Iris pigment epithelial cell (primary cell): ENCODE measurements at places on chromosomes 13 and 19.
A peak's percentile ranks its signal among the peaks of the same experiment; 100 is the strongest.

GRCh38 chr19:55437410-55437809, 5.7 kb downstream of the SHISA7 start:
- peak; percentile 69 for DNase-seq

DNA sequence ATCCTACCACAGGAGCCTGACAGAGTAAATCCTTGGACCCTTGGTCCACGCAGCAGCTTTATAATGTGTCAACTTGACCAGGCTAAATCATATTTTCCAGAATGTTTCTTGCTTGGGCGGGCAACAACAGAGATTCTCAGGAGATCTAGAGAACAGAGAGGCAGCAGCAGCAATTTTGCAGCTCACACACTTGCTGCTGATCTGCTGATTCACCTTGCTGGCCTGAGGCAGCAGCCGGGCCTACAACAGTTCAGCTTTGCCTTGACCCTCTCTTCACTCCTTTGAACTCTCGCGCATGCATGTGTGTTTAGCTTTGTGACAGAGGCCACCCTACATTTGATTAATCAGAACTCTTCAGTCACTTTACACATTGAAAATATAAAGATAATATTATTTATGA, 159.3 kb downstream of the UGGT2 start:
- DNase-seq: no peak

DNA sequence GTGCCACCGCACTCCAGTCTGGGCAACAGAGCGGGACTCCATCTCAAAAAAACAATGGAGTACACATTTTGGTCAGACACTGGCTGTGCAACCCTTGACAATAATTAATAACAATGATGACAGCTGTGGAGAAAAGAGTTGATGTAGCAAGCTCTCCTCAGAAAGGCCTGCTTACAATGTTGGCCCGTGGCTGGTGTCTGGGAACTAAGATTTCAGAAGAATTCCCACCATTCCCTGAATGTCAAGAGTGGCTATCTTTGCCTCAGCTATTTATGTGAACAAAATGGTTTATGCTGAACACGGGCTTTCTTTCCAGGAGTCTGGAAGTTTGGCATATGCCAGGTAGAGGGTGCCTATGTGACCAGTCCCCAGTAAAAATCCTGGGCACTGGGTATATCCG, 25.5 kb downstream of the NEK5 start:
- DNase-seq: no peak

DNA sequence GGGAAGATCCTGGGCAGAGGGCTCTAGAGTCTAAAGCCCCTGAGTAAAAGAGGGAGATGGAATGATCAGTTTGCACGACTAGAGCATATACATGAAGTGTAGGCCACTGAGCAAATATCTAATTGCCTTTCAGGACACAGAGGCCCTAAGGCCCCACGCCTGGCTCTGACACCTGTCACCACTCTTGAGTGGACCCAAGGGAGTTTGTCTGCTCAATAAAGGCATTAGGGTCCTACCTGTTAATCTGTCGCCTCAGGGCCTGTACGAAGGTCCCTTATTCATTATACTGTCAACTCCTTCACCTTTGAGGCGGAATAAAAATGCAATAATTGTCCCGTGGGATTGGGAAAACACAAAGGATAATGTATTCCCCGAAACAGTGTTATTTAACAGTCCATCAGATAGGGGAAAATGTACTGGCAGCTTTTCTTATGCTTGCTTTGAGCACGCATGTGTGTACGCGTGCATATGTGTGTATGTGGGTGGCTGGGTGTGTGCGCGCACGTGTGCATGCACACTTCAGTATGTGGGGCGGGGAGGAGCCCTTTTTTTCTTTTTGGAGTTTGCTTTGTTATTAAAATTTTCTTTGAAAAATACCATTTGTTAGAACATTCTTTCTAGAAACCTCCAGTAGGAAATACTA, 161.8 kb upstream of the SERP2 start:
- DNase-seq: no peak

GRCh38 chr13:92224052-92224821, 825.8 kb downstream of the GPC5 start:
- DNase-seq: peak; percentile 94

DNA sequence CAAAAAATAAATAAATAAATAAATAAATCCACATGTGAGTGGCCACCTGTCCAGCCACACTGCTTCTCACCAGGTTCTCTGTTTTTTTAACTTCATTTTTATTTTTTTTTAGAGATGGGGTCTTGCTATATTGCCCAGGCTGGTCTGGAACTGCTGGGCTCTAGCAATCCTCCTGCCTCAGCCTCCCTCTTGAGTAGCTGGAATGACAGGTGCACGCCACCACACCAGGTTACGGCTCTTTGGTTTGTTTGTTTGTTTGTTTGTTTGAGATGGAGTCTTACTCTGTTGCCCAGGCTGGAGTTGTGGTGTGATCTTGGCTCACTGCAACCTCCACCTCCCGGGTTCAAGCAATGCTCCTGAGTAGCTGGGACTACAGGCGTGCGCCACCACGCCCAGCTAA, 94.5 kb upstream of the CACNA1A start:
- no peak for DNase-seq

GRCh38 chr19:36707134-36707533, 19.7 kb downstream of the ZNF567 start:
- no peak for DNase-seq

DNA sequence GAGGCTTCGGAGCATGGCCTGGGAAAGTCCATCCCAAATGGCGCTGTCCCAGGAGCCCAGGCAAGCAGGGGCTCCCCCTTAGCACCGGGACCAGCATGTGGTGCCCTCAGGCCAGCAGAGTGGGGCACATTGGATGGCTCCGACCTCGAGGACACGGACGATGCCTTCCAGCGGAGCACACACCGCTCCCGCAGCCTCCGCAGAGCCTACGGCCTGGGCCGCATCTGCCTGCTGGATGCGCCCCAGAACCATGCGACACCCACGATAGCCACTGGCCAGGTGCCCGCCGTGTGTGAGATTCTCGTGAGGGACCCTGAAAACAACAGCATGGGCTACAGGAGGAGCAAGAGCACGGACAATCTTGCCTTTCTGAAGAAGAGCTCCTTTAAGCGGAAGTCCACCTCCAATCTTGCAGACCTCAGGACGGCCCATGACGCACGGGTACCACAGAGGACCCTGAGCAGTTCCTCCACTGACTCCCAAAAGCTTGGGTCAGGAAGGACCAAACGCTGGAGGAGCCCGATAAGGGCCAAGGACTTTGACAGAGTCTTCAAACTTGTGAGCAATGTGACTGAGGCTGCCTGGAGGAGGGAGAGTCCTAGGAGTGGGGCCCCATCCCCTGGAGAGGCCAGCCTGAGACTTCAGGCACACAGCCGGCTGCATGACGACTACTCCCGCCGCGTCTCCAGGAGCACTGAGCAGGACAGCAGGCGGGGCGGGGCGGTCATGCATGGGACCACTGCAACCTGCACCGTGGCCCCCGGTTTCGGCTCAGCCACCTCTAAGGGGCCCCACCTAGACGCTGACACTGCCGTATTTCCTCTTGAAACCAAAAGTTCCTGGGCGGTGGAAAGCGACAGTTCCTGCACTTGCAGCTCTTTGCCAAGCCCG, 63.1 kb downstream of the SPATA13 start:
- DNase-seq: no peak

DNA sequence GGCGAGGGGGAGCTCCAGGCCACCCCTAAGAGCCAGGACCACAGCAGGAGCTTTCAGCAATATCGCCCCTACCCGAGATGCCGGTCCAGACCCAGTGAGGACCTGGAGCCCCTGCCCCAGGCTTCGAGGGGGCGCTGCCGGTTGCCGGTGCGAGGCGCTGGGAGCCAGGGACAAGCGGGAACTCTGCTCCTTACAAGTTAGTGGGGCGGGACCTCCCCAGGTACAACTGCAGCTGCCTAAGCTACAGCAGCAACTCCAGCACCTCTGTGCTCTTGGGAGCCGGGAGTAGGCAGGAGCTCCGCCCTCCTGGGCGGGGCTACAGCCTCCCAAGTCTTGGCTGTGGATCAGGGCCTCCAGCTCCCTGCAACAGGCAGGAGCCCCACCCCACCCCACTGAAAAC, 15.2 kb upstream of the TSC22D1 start:
- no peak for DNase-seq

DNA sequence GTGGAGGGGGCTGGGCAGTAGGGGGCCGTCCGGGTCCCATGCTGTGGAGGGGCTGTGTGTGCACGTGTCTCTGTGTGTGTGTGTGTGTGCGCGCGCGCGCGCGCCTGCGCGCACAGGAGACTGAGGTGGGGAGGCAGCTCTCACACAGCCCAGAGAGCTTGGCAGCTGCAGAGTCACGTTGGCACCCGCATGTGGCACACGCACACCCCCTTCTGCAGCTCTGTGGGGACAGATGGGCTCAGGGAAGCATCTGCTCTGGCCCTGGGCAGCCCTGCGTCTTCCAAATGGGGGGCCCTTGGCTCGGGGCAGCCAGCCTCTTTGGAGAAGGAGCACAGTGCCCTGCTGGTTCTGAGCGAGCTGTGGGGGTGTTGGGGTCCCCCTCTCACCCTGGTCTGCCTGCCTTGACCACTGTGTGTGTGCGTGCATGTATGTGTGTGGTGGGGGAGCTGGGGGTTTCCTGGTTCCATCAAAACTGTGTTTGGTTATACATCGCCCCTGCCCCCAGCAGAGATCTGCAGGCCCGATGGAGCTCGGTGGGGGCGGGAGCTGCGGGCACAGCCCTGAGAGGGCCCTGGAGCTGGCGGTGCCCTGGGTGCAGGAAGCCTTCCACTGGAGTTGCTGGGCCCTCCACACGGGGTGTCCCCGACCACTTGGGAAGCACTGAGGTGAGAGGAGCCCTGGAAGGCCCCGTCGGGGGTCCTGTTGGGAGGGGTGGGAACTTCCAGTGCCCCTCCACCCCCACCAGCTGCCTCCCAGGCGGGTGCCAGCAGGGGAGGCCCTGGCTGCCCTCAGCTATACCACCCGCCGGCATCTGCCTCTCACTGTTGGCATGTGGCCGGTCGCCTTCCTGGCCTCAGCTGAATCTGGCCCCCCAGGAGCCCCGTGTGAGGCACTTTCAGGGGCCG, 67.1 kb downstream of the KDM4B start:
- no peak for DNase-seq

GRCh38 chr19:12899891-12900518, 9.0 kb downstream of the GCDH start:
- no peak for DNase-seq

DNA sequence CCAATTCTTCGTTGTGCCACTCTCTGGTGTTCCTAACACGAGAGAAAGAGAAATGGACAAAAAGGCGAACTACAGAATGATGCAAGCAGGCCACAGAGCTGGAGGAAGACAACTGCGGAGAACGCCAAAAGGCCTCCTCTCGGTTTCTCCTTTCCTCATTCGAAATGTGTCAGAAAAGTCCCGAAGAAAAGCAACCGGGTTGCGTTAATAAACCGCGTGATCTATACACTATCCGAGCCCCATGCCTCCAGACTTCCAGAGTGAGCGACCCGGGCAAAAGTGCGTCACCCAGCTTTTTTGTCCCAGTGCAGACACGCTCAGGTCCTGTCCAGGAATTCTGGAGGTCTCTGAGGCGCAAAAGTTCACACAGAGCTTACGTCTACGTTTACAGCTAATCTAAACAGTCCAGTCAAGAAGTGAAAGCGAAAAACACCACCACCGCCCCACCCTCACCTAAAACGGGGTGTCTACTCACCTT, 413 bp downstream of the N4BP2L2 start:
- DNase-seq: peak; percentile 60

GRCh38 chr19:3595521-3596061, 10.3 kb downstream of the GIPC3 start:
- no peak for DNase-seq

DNA sequence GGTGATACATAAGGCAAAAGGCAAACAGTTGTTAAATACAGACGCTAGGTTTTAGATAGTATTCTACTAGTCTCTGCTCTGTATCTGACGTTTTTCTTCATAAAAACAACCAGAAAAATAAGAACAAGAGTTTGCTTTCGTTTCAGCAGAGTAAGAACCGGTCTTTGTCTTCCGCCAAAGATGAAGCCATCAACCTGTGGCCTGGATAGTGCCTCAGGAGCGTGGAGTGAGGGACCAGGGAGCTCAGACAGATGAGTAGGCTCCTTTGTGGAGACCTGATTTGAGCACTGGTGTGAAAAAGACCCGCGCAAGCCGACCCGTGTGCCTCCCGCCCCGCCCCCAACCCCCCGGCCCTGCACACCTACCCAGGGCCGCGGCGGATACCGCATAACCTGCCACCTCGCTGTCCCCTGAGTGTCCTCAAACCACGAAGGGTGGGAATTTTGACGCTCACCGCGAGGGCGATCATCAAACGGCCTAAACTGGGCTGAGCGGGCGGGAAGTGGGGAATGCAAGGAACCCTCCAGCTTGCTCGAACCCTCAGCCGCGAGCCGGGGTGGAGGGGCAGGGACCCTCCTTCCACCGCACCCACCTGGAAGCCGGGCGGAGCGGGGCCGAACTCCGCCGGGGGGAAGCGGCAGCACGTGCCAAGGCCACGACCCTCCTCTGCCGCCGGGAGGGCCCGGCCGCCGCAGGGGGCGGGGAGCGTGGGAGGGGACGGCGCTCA, 866 bp upstream of the LMO7 start:
- no peak for DNase-seq

DNA sequence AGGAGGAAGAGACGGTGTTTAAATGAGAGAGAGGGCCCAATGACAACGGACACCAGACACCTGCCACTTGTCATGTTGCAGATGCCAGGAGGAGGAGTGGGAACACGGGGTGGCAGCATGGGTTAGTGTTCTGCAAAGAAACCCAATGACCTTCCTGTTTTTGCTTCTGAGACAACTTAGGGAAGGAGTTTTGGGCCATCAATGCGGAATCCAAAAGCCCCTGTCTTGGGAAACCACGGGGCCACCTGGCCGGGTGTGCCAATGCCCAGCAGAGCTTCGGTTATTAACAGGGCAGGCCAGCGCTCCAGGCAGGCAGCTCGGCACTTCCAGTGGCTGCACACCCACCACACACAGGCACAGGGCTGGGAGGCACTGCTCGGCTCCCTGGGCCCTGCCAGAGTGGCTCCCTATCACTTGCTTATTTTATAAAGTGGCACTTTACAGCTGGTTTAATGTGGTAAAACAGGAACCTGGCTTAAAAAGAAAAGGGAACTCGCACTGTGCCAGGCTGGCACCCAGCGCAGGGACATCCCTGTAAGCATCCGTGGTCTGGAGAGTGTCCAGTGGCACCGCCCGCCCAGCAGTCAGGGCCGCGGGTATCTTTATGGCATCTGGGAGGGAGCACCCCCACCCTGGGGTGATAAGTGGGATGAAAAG, 19.1 kb downstream of the ELL start:
- no peak for DNase-seq

DNA sequence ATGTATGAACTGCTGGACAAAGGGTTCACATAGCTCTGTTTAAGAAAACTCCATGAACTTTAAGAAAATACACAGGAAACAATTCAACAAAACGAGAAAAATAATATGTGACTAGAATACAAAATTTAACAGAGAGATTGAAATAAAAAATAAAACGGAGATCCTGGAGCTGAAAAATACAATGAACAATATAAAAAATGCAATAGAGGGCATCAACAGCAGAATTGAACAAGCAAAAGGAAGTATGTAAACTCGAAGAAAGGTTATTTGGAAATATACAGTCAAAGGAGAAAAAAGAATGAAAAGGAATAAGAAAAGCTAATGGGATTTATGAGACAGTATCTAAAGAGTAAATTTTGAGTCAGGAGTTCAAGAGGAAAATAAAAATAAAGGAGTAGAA, 163.0 kb upstream of the DACH1 start:
- no peak for DNase-seq

GRCh38 chr13:46565808-46566750, 13.1 kb downstream of the LRCH1 start:
- DNase-seq: no peak
